ENCODE measurements at places on chromosomes 2 and 18.

GRCh38 chr2:203328760-203329540 is 756 bp downstream of the ABI2 start:
- peak; percentile 25 for DNase-seq

GRCh38 chr18:74935434-74935833 is 273.5 kb downstream of the PTGR3 start:
- DNase-seq: no peak

DNA sequence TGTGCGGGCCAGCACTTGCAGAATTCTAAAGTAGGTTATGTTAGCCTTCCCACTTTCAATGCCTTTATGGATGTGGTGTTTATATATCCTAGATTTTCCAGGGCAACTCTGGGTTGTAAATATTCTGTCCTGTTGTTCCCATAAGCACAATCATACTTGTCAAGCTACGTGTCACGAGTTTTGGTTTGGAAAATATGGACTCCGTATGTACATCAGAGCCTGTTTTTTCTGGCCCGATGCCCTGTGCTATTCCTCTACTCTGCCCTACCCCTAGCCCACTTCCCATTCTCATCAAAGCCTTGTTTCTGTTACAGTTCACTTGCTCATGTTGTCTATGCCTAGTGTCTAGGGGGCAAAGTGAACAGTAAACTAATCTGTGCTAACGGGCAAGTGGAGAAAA is 27.0 kb upstream of the ZEB2 start:
- no peak for DNase-seq

- no peak for DNase-seq
Observed at GRCh38 chr2:26011990-26012856, 21.7 kb upstream of the RAB10 start.

GRCh38 chr2:30708491-30709290 is 98.6 kb downstream of the CAPN13 start:
- DNase-seq: no peak

- DNase-seq: no peak
Observed at GRCh38 chr2:85791704-85792565, 38.1 kb downstream of the ATOH8 start.

DNA sequence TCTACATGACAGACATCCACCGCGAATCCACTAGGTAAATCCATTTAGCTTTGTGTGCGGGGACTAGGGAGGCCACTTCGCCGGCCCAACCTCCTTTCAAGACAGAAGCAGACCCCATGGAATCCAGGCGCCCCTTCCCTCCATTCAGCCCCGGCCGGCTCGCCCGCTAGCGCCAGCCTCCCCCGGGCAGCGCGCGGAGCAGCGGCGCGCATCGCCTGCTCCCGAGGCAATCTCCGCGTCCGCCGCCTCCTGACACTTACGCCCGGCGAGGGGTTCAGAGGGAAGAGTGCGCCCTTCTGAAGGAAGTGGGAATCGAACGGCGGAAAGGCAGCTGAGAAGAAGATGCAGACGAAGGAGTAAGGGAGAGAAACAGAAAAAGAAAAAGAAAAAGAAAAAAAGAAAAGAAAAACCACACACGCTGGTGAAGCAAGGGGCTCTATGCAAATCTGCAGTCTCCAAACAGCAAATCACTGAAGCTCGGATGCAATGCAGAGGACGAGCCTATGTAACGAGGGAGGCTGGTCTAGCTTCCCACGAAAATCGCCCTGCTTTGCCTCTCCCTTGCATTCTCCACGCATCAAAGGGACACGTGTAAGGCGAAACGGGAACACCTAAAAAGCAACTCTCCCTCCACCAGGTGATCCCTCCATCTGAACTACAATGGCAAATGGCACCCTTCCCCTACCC is 684.4 kb downstream of the NRXN1 start:
- DNase-seq: no peak

GRCh38 chr2:219441451-219442255 is 7.0 kb downstream of the SPEG start:
- DNase-seq: peak; percentile 64

GRCh38 chr2:165905854-165906253 is 47.7 kb downstream of the TTC21B start:
- no peak for DNase-seq

DNA sequence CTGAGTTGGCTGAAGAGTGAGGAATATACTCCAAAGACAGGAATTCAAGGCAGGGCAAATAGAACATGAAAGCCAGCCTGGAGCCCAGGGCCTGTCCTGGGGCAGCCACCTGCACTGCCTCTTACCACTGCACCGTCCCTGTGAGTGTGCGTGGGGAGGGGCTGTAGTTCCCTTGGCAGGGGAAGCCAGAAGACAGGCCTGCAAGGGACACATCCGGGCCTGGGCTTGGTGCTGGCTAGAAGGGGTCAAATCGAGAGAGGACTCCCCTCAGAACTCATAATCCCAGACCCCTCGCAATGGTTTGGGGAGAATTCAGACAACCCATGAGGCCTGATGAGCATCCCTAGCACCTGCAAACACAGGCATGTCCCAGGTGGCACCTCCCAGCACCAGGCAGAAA is 87.0 kb downstream of the HDAC4 start:
- DNase-seq: no peak

- no peak for DNase-seq
Observed at GRCh38 chr2:104707056-104707455, 146.9 kb upstream of the POU3F3 start.

GRCh38 chr2:149537092-149537726 is 50.4 kb downstream of the MMADHC start:
- DNase-seq: peak; percentile 9

DNA sequence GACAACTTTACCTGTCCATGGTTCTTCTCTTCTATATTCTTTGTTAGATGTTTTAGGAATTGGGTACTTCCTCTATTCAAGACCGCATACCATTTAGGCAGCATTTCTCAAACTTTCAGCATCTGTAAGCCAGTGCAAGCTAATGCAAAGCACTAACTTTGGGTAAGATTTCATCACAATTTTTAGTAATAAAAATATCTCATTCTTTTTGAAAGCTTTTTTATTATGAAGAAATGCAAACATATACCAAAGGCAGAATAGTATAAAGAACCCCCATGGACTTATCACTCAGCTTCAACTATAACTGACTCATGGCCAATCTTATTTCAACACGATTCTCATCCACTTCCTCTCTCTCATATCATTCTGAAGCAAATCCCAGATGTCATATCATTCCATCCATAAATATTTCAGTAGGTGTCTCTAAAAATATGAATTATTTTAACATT is 32.9 kb downstream of the INO80C start:
- no peak for DNase-seq
